ENCODE measurements at places on chromosomes 3 and 15.

GRCh38 chr3:47283591-47284364 is 1.0 kb downstream of the KLHL18 start:
- no peak for DNase-seq

GRCh38 chr3:10930666-10931040 is 61.9 kb upstream of the SLC6A1 start:
- DNase-seq: no peak

GRCh38 chr15:85956532-85957275 is 123.0 kb upstream of the AGBL1 start:
- no peak for DNase-seq

- DNase-seq: no peak
These were observed 80.2 kb downstream of the ARNT2 start for GRCh38 chr15:80484333-80484864.

- DNase-seq: no peak
These were observed 45.7 kb downstream of the C2CD4B start for GRCh38 chr15:62119227-62119864.

DNA sequence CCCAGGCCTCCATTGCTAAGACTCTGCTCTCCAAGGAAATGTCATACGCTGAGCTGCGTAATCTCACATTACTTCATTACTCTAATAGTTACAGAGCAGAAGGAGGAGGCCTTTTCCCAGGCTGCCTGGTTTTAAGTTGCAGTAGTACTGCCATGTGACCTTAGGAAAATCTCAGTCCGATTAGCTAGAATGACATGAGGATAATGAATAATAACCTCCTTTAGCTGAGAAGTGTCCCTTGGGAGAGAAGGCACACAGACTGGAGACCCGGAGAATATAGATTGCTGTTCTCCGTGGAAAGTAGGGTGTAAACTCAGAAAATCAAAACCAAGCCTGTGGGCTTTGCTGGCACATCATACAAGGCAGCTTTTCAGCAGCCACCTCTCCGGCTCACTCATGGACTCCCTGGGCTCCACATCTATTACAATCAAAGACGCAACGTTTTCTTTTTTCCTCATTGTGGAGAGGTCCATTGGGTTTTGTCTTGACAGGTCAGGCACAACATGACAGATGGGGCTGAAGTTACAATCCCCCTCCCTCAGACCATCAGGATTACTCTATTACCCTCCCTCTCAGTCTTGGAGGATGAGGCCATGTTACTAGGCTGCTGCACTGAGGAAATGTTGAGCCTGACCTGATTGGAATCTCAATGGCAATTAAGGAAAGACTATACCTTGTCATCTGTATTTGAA is 134.8 kb upstream of the MB21D2 start:
- DNase-seq: no peak

DNA sequence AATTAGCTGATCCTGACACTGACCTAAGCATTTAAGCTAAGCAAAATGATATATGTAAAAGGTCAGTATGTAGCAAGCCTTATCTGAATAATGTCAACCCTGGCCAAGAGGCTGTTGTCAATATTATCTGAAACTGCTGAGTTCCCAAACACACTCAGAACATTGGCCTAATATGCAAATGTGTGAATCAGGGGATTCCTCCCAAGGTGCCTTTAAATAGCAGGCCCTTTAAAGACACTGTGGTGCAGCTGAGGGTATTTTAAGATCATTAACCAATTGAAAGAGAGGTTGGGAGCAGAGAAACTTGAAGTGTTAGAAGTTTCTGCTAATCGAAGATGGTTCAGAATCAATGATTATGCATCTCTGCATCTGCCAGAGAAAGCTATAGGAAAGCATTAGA is 207.0 kb downstream of the NTRK3 start:
- no peak for DNase-seq

GRCh38 chr3:100893590-100893989 is 99.6 kb downstream of the ABI3BP start:
- no peak for DNase-seq

- no peak for DNase-seq
These were observed 52.0 kb downstream of the ILDR1 start for GRCh38 chr3:121970047-121970446.

GRCh38 chr15:66679061-66679656 is 22.9 kb upstream of the SMAD6 start:
- DNase-seq: no peak

- no peak for DNase-seq
These were observed 17.0 kb upstream of the ARID3B start for GRCh38 chr15:74523982-74524381.
